ENCODE measurements at places on chromosomes 6 and 20.

- no peak for DNase-seq
Measured at GRCh38 chr6:150835620-150836019, 29.9 kb upstream of the MTHFD1L start.

GRCh38 chr6:38080889-38081288 lies 261.4 kb downstream of the ZFAND3 start:
- DNase-seq = no peak

DNA sequence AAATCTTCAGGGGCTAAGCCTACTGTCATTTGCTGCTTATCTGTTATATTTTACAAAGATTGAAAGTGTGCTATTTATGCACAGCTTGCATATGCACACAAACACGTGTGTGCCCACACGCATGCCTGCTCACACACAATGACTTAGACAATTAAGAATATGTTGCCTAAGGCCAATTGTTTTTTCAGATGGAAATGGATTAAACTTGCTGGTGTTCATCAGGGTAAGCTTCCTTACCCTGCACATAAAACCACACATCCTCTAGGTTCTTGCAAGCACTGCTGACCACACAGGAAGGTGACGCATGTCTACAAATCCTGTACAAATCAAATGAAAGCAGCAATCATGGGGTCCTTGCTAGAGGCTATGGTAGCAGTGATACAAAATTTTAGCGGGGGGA lies 58.4 kb downstream of the GJA10 start:
- DNase-seq = no peak

DNA sequence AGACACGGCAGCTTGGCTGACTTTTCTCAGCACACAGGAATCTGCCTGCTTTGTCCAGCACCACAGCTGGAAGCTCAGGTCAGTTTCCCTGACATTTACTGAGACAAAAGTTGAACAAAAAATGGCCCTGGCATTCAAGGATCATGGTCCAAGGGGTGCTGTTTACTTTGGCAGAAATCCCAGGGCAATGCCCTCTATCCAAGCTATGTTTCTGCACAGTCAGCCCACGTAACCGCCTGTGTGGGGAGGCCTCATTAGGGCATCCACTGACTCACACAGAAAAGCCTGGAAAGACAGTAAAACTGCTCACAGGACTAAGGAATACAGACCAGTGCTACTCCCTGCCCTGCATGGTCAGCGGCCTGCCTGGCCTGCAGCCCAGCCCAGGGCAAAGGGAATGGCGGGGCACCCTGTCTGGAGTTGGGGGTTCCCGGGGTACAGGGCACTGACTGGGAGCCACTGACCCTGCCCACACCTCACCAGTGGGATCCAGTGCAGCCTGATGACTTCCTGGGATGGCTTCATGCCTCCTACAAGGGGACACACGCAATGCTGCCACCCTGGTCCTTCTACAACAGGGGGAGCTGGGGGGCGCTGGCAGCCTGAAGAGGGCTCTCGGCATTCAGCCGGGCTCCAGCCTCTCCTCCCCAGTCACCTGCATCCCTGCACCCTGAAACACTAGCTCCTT lies 77.1 kb downstream of the NINL start:
- DNase-seq = no peak

DNA sequence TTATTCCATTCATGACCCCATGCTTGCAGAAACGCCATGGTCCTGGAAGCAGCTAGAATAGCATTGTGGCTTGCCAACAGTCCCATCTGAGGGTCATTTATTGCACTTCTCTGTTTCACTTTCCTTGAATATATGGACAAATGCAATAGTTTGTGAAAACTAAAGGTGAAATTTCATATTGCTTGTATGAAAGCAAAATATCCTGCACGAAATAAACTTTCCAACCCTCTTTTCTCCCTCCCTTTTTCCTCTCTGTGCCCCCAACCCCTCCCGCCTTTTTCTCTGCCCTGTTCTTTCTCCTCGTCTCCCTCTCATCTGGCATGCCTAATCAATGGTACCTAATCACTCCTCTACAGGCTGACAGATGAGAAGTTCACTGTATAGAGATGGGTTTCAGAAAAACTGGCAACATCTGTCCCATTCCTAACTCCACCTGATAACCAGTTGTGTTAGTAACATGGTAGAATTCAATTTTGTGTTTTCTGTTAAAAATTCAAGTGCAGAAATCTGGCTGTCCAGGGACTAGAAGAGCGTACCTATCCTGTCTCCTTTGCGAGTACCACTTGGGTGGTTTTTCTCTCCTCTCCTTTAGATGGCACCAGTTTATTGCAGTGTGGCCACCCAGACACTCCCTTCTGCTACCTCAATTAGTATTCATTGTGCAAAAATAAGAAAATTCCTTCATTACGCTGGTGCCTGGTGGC lies 198.6 kb downstream of the FOXA2 start:
- peak; percentile 41 for DNase-seq

DNA sequence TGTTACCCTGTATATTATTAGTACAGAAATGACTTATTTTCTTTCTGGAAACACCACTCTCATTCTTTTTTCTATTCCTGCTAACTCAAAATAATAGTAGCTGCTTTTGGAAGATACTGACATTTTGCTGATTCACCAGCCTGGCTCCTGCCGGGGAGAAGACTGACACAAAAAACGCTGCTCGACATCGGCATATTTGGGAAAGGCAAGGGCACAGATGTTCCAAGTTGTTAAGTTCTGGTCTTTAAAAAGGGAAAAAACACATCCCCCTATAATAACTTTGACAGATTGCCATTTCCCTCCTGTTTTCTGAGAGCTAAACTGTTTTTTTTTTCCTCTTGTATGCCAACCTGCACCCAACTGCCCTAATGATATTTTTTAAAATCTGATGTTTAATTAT lies 55.4 kb downstream of the CTNNBL1 start:
- DNase-seq = no peak

- DNase-seq = no peak
Measured at GRCh38 chr6:35188886-35189285, 24.9 kb upstream of the SCUBE3 start.

DNA sequence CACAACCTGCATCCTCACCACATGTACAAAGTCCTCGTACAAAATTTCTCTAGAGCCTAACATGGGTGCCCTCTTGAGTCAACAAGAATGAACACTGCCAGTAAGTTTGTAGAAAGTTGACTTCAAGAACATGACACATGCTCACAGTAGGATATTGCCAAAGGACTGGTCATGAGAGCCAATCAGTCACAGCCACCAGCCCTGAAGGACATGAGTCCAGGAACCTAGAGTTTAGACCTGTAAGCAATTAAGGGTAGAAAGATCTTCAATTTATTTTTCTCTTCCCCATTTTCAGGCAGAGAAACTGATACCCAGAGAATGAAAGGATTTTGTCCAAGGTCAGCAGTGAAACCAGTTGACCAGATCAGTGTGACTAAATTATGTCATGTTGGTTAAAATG lies 96.1 kb downstream of the MAFB start:
- DNase-seq = no peak

DNA sequence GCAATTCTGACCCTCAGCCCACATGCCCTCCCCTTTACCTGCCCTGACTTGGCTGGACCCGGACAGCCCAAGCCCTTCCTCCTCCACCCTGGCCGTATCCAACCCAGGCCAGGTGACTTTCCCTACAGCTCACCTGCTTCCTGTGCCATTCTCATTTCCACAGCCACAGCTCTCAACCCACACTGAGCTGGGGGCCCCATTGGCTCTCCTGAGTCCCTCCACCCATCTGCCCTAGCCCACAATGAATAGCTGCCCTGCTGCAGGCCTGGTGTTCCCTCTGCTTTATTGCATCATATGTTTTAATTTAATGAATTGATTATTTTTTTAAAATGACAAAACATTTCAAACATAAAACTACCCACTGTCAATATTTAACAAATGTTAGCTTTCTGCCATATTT lies 118.5 kb upstream of the BACH2 start:
- DNase-seq = no peak

- no peak for DNase-seq
Measured at GRCh38 chr6:43952746-43953145, 174.5 kb downstream of the MRPL14 start.
